ENCODE measurements at places on chromosomes 12 and 14.

DNA sequence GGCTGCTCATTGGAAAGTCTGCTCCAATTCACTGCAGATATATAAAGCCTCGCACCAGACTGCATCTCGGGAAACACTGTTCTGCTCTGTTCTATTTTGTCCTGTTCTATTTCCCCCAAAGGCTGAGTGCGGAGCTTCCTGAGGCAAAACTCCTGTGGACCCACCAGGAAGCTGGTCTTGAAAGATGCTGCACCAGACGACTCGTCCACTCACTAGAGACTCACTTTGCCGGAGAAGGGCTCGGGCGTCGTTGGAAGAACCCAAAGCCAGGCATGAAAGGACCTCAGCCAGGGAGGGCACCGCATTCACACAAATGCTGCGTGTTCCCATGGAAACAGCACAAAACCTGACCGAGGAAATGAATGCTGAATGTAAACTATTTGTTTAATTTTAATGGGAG is 331.2 kb upstream of the SFSWAP start:
- no peaks in the 10 kb centered on the region for H3K4me1 ChIP-seq
- H3K36me3 ChIP-seq: no peaks in the 10 kb centered on the region
- H3K27me3 ChIP-seq: peaks cover 3% of the 10 kb centered on the region
- no peak overlapping the region for H3K27ac ChIP-seq

DNA sequence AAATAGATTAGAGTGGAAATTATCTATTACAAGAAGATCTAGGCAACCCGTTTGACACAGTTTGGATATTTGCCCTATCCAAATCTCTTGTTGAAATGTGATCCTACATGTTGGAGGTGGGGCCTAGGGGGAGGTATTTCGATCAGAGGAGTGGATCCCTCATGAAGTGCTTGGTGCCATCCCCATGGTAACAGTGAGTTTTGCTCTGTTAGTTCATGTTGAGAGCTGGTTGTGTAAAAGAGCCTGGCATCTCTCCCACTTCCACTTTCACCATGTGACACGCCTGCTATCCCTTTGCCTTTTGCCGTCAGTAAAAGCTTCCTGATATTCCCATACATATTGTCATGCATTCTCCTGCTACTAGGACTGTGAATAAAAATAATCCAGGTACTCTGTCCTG is 66.4 kb upstream of the FLRT2 start:
- no peaks in the 10 kb centered on the region for H3K36me3 ChIP-seq
- H3K4me3 ChIP-seq: no peak overlapping the region
- DNase-seq: peak; percentile 14
- H3K4me1 ChIP-seq: no peaks in the 10 kb centered on the region
- no peak overlapping the region for H3K27ac ChIP-seq

GRCh38 chr14:95507701-95508103 is 8.7 kb downstream of the SYNE3 start:
- no peaks in the 10 kb centered on the region for H3K27me3 ChIP-seq
- no peak overlapping the region for H3K27ac ChIP-seq
- no peaks in the 10 kb centered on the region for H3K4me1 ChIP-seq
- no peak for DNase-seq
- H3K4me3 ChIP-seq: no peak overlapping the region
- no peaks in the 10 kb centered on the region for H3K36me3 ChIP-seq

DNA sequence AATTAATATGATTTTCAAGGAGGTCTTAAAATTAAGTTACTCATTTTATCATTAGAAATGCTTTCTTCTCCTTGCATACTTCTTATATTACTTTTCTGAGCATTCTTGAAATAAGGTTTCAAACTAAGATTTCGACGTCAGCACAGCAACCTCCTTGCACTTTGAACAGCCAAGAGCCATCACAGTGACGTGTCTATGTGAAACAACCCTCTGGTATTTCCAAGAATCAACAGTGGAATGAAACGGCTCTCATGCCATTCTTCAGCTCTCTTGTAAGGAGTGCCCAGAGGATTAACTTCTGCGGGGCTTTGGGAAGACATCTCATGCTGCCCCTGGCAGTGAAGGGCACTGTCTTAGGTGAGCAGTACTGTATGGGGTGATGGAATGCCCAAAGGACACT is 109.2 kb downstream of the EFCAB11 start:
- DNase-seq: peak; percentile 74
- peak overlapping the region; percentile 93 for H3K27ac ChIP-seq
- peak overlapping the region; percentile 8 for H3K4me3 ChIP-seq
- no peaks in the 10 kb centered on the region for H3K27me3 ChIP-seq

DNA sequence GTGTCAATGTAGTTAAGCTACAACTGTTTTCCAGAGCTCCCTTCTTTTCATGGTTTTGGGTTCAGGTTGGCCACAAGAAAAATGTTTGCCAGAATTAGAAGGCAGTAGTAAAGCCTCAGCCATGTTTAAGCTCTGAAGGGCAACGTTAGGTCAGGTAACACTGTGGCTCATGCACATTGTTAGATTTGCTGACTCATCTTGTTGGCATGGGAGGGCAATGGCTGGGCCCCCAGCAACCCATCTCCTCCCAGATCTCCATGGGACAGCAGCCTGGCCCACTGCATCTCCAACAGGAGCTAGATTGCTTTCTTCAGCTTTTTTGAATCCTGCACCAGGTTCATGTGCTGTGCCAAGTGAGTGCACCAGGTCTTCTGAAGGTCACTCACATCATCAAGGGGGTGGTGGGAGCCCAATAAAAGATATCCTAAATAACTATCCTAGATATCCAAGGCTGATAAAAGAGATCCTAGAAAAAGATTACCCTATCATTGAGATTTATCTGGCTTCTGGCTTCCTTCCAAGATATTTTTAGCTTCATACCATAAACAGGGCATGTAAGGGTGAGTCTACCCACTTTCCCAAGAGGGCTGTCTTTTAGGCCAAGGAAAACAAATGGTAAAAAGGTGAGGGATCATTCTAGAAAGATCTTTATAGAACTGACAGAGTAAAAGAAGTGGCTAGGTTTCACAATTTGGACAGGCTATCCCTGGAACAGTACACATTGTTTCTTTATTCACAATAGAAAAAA is 28.9 kb downstream of the PTGER2 start:
- no peak overlapping the region for H3K27ac ChIP-seq
- H3K4me1 ChIP-seq: no peaks in the 10 kb centered on the region
- no peaks in the 10 kb centered on the region for H3K27me3 ChIP-seq
- H3K4me3 ChIP-seq: no peak overlapping the region

- H3K4me3 ChIP-seq: no peak overlapping the region
- H3K27ac ChIP-seq: no peak overlapping the region
- no peaks in the 10 kb centered on the region for H3K27me3 ChIP-seq
- no peaks in the 10 kb centered on the region for H3K36me3 ChIP-seq
- H3K4me1 ChIP-seq: peaks cover 14% of the 10 kb centered on the region
- DNase-seq: peak; percentile 70
Observed at GRCh38 chr12:29191267-29191850, 42.3 kb downstream of the FAR2 start.

DNA sequence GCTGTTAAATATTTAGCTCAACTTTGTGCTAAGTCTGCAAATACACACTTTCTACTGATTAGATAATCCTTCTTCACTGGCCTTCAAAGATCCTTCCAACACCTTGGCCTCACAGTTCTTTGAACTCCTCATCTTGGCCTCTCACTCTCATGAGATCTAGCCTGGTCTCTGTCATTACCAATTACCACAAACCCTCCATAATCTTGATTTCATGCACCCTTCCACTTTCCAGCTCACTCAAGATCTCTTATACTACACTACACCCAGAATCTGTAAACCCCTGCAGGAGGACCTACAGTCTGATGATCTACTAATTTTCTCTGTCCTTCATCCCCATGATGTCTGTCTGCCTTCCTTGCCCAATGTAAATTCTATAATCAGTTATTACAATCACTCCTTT is 71.1 kb downstream of the DUSP16 start:
- H3K36me3 ChIP-seq: peaks cover 3% of the 10 kb centered on the region
- no peak overlapping the region for H3K4me3 ChIP-seq
- DNase-seq: peak; percentile 54
- peaks cover 31% of the 10 kb centered on the region for H3K4me1 ChIP-seq

- DNase-seq: no peak
- no peaks in the 10 kb centered on the region for H3K36me3 ChIP-seq
- no peaks in the 10 kb centered on the region for H3K4me1 ChIP-seq
- H3K27ac ChIP-seq: no peak overlapping the region
- no peaks in the 10 kb centered on the region for H3K27me3 ChIP-seq
- H3K4me3 ChIP-seq: no peak overlapping the region
Observed at GRCh38 chr14:24674204-24674970, 40.4 kb upstream of the GZMB start.

- no peak overlapping the region for H3K27ac ChIP-seq
- no peaks in the 10 kb centered on the region for H3K36me3 ChIP-seq
- peaks cover 6% of the 10 kb centered on the region for H3K4me1 ChIP-seq
- DNase-seq: peak; percentile 35
- no peaks in the 10 kb centered on the region for H3K27me3 ChIP-seq
Observed at GRCh38 chr12:14777271-14777670, 26.0 kb downstream of the WBP11 start.
